ENCODE measurements at places on chromosomes 3 and 15.

- DNase-seq, result no peak
Measured at GRCh38 chr15:74376825-74377581, 9.6 kb upstream of the CYP11A1 start.

DNA sequence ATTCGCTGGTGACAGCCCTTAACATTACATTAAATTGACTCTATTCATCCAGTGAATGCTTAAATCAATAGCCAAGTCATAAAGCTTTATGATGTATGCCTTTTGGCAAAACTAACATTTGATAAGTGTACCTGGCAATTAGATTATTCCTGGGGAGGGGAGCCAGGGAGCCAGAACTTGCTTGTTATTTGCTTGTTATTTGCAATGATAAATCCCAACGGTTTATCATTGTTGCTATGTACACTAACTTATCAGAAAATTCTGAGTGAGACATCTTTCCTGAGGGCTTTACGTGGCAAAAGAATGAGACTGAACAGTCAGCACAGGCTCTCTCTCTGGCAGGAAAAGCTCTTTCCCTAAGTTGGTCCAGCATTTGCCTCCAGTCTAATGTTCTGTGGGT lies 35.8 kb upstream of the FBN1 start:
- DNase-seq, result no peak

- no peak for DNase-seq
Measured at GRCh38 chr15:85312486-85312885, 67.9 kb upstream of the AKAP13 start.

DNA sequence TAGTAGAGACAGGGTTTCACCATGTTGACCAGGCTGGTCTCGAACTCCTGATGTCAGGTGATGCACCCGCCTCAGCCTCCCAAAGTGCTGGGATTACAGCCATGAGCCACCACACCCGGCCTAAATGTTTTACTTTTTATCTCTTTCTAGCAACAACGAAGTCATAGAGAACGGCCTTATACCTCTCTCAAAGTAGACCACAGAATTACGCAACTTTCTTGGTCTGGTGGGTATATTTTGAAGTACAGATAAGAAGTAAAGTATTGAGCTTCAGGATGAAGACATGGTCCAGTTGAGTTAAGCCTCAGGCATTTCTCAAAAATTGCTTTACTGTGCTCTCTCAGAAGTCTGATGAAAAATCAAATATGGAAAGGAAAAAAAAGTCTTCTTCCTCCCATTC lies 30.6 kb downstream of the FAM240A start:
- DNase-seq, result no peak

- no peak for DNase-seq
Measured at GRCh38 chr15:86054338-86054737, 25.3 kb upstream of the AGBL1 start.

GRCh38 chr15:67290319-67290718 lies 35.7 kb downstream of the IQCH start:
- DNase-seq, result no peak

- DNase-seq, result no peak
Measured at GRCh38 chr15:44082558-44083157, 112.4 kb downstream of the FRMD5 start.

DNA sequence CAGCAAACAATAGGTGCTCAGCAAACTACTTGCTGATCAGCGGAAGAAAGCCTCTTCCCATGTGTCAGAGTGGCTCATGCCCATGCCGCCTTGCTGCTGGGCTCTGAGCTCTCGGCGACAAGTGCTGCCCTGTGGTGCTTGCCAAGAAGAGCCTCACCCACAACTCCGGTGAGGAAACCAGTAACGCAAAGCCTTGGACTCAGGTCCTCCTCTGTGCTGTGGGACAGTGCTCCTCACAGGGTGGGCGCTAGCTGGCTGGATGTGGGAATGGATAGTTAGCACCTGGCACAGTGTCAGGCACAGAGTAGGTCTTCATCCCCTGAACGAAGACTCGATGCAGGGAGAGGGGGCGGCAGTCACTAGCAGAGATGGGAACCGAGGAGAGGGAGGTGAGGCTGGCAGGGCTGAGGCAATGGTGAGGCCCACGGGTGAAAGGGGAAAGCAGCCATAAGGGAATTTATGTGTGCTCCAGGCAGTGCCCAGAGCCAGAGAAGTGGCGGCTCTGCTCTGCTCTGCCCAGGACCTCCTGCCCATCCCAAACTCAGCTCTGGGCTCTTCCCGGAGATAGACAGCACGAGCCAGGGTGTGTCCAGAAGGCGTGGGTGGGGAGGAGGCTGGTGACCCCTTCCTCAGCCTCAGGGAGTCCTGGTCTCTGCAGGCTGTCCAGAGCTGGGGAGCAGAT lies 55.7 kb downstream of the IQSEC1 start:
- no peak for DNase-seq

DNA sequence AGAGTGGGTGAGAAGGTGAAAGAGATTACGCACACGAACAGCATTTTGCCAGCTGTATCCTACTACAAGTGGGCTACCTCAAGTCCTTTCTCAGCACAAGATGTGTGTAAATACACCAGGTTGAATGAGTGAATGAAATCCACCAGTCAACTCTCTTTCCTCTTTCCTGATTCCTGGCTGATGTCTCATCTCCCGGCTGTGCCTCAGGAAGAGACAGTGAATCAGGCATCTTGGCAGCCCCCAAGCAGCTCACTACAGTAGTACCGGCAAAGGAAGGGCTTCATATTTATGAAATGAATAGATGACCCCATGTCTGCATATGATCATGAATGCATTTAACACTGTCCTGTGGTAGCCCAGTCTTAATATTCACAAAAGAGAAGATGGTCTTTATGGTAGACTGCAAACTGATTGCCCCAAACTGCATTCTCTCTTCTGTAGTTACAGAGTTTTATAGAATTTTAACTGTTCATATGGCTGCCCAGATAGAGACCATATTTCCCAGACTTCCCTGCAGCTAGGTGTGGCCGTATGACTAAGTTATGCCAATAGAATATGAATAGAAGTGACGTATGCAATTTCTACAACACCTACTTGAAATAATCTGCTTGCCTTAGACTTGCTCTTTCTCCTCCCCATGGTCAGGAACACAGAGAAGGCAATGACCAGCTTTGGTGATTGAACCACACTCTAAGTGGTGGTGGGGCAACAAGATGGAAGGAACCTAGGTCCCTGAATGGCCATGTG lies 22.7 kb downstream of the MGLL start:
- DNase-seq, result no peak

DNA sequence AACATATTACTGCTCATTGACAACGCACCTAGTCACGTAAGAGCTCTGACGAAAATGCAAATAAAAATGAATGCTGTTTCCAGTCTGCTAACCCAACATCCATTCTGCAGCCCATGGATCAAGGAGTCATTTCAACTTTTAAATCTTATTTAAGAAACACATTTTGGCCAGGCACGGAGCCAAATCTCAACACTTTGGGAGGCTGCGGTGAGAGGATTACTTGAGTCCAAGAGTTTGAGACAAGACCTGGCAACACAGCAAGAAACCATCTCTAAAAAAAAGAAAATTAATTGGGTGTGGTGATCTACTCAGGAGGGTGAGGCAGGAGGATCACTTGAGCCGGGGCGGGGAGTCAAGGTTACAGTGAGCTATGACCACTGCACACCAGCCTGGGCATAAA lies 22.4 kb upstream of the TM4SF19 start:
- no peak for DNase-seq

GRCh38 chr15:49927189-49927861 lies 191.7 kb downstream of the ATP8B4 start:
- DNase-seq, result no peak

DNA sequence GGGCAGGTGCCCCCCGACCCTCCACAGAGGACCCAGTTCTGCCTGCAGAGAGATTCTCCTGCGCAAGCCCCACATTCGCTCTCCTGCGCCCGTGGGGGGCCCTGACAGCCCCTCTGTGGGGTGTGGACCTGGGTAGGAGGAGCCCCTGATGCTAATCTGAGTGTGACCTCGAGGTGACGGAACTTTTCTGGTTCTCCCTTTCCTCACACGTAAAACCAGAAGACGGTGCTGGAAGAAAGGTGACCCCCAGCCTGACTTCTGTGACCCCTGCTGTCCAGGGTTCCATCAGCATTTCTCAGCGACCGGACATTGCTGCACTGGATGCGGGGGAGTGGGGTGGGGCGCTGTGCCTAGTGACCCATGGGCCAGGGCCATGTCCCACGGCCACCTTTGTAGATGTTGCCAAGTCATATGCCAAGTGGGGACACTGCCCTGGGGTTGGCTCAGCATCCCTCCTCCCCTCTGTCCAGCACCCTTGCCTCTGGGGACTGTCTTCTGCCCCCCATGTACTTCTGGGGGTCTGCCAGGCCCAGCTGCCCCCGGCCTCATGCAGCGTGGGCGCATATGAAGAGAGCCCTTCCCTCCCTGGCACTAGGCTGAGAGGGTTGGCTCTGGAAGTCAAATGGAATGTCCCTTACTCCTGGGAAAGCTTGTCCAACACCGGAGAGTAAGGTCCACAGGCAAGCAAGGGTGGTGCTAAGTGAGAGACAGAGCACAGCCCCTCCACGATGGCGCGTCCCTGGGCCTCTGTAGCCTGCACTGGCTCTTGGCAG lies 129.1 kb upstream of the MEF2A start:
- no peak for DNase-seq

DNA sequence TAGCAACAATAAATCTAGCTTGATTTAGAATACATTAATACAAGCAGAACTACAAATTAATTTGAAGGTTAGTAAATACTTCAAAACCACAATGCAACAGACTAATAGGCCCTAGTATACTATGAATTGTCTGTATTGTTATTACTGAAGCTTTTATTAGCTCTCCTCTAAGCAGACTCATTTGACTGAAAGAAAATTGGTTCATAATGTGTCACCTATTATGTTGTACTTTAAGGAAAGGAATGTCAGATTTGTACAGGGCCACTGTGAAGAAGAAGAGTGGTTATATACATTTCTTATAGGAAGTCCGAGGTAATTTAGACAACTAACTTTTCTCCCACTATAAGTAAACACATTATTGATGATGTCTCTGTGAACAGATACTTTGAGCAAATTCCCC lies 954.5 kb downstream of the ZPLD1 start:
- DNase-seq, result no peak

GRCh38 chr3:136277115-136277514 lies 27.0 kb downstream of the PCCB start:
- no peak for DNase-seq

DNA sequence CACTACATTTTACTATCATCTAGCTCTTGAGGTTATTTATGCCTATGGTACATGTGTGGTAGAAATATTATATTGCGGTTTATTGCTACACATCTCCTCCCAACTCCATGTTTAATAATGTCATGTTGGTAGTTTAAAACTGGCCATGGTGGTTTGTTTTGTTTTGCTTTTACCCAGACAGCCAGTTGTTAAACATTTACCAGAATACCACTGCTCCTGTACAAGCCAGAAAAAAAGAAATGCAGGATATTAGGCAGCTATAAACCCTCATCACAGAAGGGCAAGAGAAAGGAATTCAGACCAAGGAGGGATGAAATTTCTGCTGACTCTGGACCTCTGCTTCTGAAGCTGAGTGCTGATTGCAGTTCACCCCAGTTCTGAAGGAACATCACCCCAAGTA lies 451.8 kb upstream of the IL12A start:
- no peak for DNase-seq

- peak; percentile 29 for DNase-seq
Measured at GRCh38 chr3:10286596-10287295, 6.0 kb downstream of the GHRL start.

GRCh38 chr3:39065197-39065596 lies 13.4 kb downstream of the WDR48 start:
- DNase-seq, result peak; percentile 53

DNA sequence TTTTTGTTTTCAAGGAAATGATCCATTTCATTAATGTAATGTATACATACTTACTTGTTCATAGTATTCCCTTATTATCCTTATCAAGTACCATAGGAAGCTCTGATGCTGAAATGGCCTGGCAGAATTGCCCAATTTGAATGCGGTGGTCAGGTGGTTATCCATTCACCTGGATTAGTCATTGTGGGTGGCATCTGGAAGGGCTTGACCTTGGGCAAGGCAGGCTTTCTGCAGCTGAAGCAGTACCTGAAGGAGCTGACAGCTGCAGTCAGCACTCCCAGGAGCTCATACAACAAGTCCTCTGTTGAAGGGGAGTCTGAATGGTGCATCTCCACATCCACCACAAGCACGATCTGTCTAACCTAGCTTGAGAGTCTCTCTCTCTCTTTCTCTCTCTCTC lies 12.2 kb upstream of the IQCF5 start:
- no peak for DNase-seq

DNA sequence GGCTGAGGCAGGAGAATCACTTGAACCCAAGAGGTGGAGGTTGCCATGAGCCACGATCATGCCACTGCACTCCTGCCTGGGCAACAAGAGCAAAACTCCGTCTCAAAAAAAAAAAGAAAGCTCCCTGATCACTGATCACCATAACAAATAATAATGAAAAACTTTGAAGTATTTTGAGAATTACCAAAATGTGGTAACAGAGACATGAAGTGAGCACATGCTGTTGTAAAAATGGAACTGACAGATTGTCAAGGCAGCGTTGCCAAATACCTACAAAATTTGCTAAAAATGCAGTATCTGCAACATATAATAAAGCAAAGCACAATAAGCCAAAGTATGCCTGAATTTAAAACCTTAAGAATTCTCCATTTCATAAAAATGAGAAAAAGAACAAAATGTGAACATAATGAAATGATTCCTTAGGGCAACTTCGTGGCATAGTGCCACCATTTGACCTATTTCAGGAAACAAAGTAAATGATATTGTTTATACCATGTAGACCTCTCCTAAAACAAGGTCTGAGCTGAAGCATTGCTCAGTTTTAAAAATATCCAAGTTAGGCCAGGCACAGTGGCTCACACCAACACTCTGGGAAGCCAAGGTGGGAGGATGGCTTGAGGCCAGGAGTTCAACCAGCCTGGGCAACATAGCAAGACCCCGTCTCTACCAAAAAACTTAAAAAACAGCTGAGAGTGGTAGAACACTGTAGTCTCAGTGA lies 5.8 kb downstream of the USP4 start:
- DNase-seq, result no peak

DNA sequence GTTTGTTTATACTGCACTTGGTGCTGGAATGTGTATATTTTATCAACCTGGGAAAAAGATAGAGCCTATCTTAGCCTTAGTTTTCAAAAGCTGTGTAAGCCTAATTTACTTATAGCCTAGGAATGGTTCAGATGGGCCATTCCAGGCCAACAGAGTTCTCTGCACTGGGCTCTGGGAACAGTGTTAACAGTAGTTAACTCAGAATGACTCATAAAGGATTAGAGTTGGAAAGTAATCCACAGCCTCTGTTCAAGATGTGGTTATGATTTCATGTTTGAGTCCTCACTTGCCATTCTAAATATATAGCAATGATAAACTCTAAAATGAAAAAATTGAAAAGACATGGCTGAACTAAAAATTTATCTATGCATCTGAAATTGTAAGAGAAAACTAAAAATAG lies 22.6 kb upstream of the PEX5L start:
- DNase-seq, result no peak

DNA sequence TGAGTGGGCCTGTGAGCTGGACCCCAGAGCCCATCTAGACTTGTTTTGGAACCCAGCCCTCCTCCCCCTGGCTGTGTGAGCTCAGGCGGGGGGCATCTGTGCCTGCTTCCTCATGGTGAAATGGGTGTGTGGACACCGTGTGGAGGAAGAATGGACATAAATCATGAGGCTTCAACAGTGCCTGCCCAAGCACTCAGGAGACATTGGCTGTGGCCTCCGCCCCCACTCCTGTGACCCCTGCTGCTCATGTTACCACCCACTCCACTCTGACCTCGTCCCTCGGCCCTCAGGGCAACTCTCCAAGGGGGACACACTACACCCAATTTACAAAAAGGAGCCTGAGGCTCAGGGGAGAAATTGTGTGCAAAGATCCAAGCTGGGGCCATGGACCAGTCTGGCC lies 16.6 kb downstream of the TPRA1 start:
- no peak for DNase-seq

Data from CD4-positive, alpha-beta T cell treated with Interleukin-4 for 1 hour (primary cell).